Left renal cortex interstitium (tissue), 4 donors: ENCODE measurements at places on chromosomes 4 and X. TPM values are rescaled to one million over a fixed set of nuclear protein-coding genes. Genes with fewer than 3 reads are reported as not detected.

- DNase-seq, result no peak
Measured at GRCh38 chr4:124694306-124694705, 18.2 kb downstream of the ANKRD50 start.

- no peak for DNase-seq
Measured at GRCh38 chr4:2419814-2420213, 1.1 kb downstream of the CFAP99 start.

DNA sequence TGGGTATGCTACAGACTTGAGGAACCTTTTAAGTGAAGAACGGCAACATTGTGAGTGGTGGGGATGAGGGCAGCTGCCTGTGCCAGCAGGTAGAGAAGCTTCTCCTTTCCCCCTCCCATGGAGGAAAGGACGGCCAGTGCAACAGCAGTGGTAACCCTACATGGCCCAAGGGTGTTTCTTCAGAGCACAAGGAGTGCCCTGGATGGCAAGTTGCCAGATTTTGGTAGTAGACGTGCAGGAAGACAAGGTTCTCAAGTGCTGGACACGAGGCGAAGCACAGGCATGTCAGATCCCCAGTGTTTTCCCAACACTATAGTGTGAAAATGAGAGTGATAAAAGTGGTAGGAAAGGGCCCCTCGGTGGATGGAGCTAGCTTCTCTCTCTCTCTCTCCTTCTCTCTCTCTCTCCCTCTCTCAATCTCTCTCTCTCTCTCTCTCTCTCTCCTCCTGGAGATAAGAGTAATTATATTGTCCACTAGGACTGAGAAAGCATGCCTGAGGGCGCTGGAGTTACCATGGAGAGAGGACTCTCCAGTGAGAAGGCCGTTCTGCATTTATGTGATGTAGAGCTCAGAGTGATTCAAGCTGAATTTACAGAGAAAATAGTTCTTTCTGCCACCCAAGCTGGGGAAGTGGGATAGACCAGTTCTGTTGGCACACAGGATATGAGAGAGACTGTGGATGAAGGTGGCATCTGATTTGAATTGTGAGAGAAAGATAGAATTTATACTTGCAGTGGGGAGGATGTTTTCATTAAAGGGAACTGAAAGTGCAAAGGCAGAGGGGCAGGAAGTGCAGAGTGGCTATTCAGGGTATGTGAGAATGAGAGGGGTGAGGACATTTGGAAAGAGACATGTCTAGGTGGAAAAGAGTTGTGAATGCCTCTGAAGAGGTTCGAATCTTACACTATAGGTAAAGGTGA is 25.7 kb upstream of the TRPC3 start:
- no peak for DNase-seq

- DNase-seq, result no peak
Measured at GRCh38 chr4:1328267-1329155, 18.5 kb upstream of the UVSSA start.

GRCh38 chr4:86921608-86922252 is 13.1 kb upstream of the AFF1 start:
- no peak for DNase-seq

DNA sequence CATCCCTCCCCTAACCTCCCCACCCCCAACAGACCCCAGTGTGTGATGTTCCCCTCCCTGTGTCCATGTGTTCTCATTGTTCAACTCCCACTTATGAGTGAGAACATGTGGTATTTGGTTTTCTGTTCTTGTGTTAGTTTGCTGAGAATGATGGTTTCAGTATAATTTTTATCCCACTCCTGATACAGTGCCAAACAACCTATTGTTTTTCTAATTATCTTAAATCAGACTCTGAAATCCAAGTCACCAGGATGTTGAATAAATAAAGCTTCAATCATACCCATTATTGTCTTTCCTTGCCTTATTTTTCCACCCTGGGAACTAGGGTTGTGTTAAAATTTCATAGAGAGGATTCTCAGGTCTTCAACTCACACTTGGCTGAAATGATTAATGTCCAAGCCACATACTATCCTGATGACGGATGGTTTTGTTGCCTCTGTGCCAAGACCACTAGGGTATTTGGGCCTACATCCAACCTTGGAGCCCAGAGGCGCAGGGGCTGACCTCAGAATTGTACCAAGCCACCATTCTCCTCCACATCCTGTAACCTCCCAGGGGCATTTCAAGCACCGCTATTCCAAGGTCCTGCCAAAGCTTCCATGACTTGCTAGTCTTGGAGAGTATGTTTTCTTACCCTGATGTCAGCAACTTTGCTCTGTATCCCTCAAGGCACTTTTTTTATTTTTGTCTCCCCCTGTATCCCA is 332.4 kb downstream of the ARHGAP24 start:
- no peak for DNase-seq

GRCh38 chr4:174317531-174317930 is 33.8 kb downstream of the CEP44 start:
- DNase-seq, result no peak

DNA sequence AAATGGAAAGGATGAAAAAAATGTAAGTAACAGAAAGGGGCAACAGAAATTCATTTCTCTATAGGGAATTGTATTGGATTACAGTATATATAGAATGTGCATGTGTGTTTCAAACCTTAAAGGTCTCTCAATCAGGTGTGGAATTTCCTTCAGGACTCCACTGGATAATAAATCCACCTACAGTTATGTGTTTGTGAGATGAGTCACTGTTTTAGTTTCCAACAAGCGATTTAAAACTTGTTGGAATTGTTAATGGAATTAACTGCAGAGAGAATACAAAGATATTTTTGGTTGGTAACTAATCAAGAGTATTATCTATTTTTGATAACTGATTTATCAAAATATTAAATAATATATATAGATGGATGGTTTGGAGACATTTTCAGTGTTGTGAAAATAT is 32.8 kb downstream of the CEP44 start:
- DNase-seq, result no peak

GRCh38 chr4:88728146-88728545 is 30.5 kb upstream of the NAP1L5 start:
- DNase-seq, result no peak

DNA sequence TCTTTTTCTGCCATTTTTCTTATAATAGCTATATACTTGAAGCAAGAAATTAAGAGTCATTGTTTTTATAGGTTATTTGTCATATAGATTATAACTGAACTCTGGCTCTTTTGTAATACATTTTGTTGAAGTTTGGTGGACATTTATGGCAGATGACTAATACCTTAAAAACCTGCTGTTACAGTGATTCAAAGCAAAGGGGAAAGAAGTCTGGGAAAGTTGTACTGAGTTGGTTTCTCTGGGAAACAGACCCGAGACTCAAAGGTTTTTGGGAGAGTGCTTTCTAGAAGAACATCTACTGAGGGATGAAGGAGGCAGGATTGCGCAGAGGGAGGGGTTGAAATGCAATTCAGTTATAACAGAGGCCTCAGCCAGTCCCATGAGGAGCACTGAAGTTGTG is 35.9 kb downstream of the NAP1L5 start:
- DNase-seq, result no peak

GRCh38 chr4:6192245-6192644 is 8.1 kb downstream of the JAKMIP1 start:
- DNase-seq, result no peak

DNA sequence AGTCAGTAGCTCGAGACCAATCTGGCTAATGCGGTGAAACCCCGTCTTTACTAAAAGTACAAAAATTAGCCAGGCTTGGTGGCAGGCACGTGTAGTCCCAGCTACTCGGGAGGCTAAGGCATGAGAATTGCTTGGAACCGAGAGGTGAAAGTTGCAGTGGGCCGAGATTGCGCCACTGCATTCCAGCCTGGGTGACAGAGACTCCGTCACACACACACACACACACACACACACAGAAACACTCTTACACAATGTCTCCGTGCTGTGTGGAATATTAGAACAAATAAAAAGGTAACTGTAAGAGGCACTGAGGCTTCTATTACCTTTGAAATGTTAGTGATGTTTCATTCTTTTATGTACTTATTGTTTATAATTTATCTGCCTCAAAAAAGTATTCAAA is 326.6 kb downstream of the GPAT3 start:
- no peak for DNase-seq

- DNase-seq, result no peak
Measured at GRCh38 chr4:122038896-122039295, 87.0 kb upstream of the TRPC3 start.

- no peak for DNase-seq
Measured at GRCh38 chr4:5052726-5053425, 1.6 kb downstream of the STK32B start.

DNA sequence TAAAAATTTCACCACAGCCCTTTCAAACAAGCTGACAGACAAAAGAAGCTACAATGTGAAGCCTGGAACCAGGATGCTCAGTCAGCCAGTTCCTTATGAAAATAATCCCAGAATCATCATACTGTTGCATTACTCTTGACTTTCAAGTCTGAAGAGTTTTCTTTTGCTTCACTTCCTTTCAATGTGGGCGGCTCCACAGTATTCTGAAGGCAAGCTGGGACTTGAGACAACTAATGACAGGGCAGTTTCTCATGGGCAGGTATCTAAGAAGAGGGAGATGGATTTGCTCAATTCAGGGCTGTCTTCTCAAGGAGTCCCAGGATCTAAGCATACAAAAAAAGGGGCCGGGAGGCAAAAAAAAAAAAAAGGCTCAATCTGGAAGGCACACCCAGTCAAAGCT is 173.4 kb downstream of the PAPSS1 start:
- DNase-seq, result no peak

DNA sequence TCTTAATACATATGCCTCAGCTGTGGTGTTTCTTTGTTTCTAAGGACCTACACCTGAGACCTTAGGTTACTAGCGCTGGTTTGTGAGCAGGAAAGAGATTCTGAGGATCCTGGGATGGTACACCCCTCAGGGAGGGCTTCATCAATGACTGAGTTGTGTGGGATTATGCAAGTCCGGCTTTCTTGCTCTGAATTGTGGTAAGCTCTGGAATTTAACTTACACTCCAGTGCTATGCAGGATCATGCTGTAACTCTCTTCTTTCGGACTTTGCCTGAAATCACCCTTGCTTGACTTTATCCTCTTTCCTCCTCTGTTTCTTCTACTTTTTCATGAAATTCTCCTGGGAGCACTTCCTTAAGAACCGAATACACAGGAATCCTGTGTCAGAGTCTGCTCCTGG is 431.5 kb upstream of the BOD1L1 start:
- no peak for DNase-seq

GRCh38 chrX:437661-438390 is 51.1 kb upstream of the PPP2R3B start:
- no peak for DNase-seq

GRCh38 chr4:3871881-3872833 is 106.0 kb downstream of the ADRA2C start:
- no peak for DNase-seq

DNA sequence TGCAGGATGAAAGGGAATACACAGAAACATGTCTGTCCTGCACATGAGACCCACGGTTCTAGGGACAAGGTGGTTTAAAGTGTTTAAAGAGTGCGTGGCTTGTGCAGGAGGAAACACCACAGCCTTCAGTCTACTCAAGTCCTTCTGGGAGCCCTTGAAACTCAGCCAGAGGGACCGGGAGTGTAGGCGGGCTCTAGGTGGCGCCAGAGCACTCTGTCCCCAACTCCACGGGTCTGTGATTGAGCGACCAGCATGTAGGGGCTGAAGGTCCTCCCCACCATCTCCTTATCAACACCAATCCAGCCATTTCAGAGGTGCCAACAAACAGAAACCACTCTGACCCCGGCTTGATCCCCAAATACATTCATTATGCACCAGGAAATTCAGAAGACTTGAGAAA is 82.0 kb upstream of the CLDN34 start:
- no peak for DNase-seq

DNA sequence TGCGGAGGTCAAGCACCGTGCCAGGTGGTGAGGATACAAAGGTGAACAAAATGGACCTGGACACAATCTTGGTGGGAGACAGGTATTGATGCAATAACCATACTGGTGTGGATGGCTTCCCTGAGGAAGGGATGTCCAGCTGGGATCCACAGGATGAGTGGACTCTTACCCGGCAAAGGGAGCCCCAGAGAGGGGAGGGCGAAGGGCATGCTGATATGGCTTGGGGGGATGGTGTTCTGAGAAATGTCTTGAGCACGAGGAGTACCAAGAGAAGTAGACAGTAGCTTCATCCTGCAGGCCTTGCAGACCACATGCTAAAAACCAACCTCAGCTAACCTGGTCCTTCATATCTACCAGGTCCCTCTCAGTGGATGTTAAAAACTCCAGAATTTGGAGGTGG is 220.8 kb downstream of the NWD2 start:
- DNase-seq, result no peak

DNA sequence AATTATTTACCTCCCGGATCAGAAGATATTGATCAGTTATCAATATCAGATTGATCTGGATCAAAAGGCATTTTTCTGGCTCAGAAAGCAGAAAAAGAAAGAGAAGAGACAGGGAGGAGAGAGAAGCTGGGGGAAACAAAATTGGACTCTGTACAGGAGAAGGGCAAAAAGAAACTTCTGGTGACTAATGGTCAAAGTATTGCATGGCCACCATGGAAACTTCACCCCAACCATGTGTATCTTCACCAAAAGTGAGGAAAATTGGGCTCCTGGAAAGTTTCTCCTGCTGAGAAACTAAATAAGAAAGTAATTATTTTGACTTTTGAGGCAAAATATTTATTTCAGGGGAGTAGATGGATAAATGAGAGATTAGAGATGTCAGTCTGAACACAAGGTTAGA is 33.9 kb downstream of the RNF150 start:
- no peak for DNase-seq

- no peak for DNase-seq
Measured at GRCh38 chrX:30965767-30966166, 76.7 kb upstream of the TAB3 start.

- DNase-seq, result no peak
Measured at GRCh38 chrX:470686-471085, 84.0 kb upstream of the PPP2R3B start.

CXorf49 gene
- polyA plus RNA-seq, result not detected

SLC38A5 gene
- polyA plus RNA-seq, result 4.3 TPM

MAGEA10 gene
- not detected for polyA plus RNA-seq

CSAG3 gene
- polyA plus RNA-seq, result not detected

ABRAXAS1 gene
- 25.6 TPM for polyA plus RNA-seq

UBA1 gene
- 207 TPM for polyA plus RNA-seq

TRIM75 gene
- polyA plus RNA-seq, result not detected

GUF1 gene
- polyA plus RNA-seq, result 26.5 TPM

MAGEA11 gene
- polyA plus RNA-seq, result not detected

LYAR gene
- polyA plus RNA-seq, result 18.3 TPM

PPP1R3F gene
- polyA plus RNA-seq, result 10.5 TPM

AKAP4 gene
- 0.30 TPM for polyA plus RNA-seq

TMEM31 gene
- polyA plus RNA-seq, result 1.3 TPM

LCORL gene
- polyA plus RNA-seq, result 24.3 TPM

TNIP3 gene
- polyA plus RNA-seq, result 1.9 TPM

WAS gene
- polyA plus RNA-seq, result 2.8 TPM

STIM2 gene
- polyA plus RNA-seq, result 39.7 TPM

PHKA2 gene
- 33.3 TPM for polyA plus RNA-seq

CHRDL1 gene
- polyA plus RNA-seq, result 10.5 TPM

TMPRSS11D gene
- polyA plus RNA-seq, result not detected

MGAT4D gene
- not detected for polyA plus RNA-seq

SLC7A11 gene
- 1.5 TPM for polyA plus RNA-seq

ZNF185 gene
- 50.8 TPM for polyA plus RNA-seq

BTC gene
- polyA plus RNA-seq, result 5.6 TPM

VSIG1 gene
- polyA plus RNA-seq, result 0.99 TPM
